A549 treated with AZD2906 at 1 μM for 4 hours (cell line): ENCODE measurements at places on chromosomes 1 and 21. TPM values are rescaled to one million over a fixed set of nuclear protein-coding genes. Genes with fewer than 3 reads are reported as not detected.

The CYP4A22 gene
- not detected in 5 replicates for total RNA-seq

The LCE6A gene
- not detected in 5 replicates for total RNA-seq

The CFHR4 gene
- total RNA-seq, result not detected in 5 replicates

The LRRC71 gene
- total RNA-seq, result 0.06 to 0.19 TPM (median 0.15 TPM) in 5 replicates

The NUP210L gene
- total RNA-seq, result not detected in 5 replicates

The TAL1 gene
- total RNA-seq, result not detected in 5 replicates

The ADGRL4 gene
- total RNA-seq, result not detected in 5 replicates

The IGSF9 gene
- 0.12 to 0.22 TPM (median 0.15 TPM) in 5 replicates for total RNA-seq

The LINGO4 gene
- total RNA-seq, result not detected in 5 replicates

The RHBDL2 gene
- total RNA-seq, result 1.4 to 2.6 TPM (median 1.9 TPM) in 5 replicates

The IVL gene
- total RNA-seq, result 0.06 to 0.18 TPM (median 0.11 TPM) in 4 of 5 replicates, not detected in the other

The OR2T11 gene
- not detected in 5 replicates for total RNA-seq

The S1PR1 gene
- 0.08 to 0.23 TPM (median 0.20 TPM) in 5 replicates for total RNA-seq

The ITLN2 gene
- total RNA-seq, result 0.64 to 0.98 TPM (median 0.83 TPM) in 5 replicates

The LAMC2 gene
- total RNA-seq, result 16.8 to 21.5 TPM (median 17.5 TPM) in 5 replicates

The LMX1A gene
- total RNA-seq, result not detected in 5 replicates

The KIF17 gene
- total RNA-seq, result 1.8 to 2.5 TPM (median 2.1 TPM) in 5 replicates

The E2F2 gene
- total RNA-seq, result 2.4 to 2.8 TPM (median 2.6 TPM) in 5 replicates

The TMEM79 gene
- total RNA-seq, result 5.8 to 8.9 TPM (median 7.9 TPM) in 5 replicates

The SIPA1L2 gene
- total RNA-seq, result 6.4 to 7.4 TPM (median 6.7 TPM) in 5 replicates

The NR1I3 gene
- 0.07 TPM in 1 of 5 replicates, not detected in the others for total RNA-seq

The HRNR gene
- total RNA-seq, result 0.01 TPM in 2 of 5 replicates, not detected in the others

The C1orf94 gene
- 0.05 to 0.06 TPM (median 0.06 TPM) in 3 of 5 replicates, not detected in the others for total RNA-seq

The SYCP1 gene
- total RNA-seq, result not detected in 5 replicates

The FCRL4 gene
- total RNA-seq, result not detected in 5 replicates
